Stimulated activated CD4-positive, alpha-beta T cell treated with anti-CD3 and anti-CD28 coated beads, Interleukin-12 subunit alpha, Interleukin-12 subunit beta, amount 100 ng/mL, for 24 hours (primary cell): ENCODE measurements at places on chromosomes 5 and 9.

GRCh38 chr9:110126986-110127864 is 80.7 kb downstream of the C9orf152 start:
- no peak for DNase-seq

DNA sequence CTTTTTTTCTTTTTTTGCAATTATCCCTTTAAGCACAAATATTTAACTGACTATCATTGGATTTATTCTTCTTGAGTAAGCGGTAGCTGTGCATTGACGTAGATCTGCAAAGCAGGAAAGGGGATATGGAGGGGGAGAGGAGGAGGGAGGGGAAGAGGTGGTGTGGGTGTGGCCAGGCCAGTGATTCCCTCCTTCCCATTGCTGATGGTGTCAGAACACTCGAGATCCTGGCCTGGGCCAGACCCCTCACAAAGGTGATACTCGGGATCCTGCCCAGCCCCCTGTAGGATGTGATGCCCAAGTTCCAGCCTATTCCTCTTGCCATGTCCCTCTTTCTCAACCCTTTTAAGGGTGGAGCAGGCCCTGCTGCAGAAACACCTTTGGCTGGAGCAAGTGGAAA is 9.9 kb downstream of the SLC36A3 start:
- no peak for DNase-seq

DNA sequence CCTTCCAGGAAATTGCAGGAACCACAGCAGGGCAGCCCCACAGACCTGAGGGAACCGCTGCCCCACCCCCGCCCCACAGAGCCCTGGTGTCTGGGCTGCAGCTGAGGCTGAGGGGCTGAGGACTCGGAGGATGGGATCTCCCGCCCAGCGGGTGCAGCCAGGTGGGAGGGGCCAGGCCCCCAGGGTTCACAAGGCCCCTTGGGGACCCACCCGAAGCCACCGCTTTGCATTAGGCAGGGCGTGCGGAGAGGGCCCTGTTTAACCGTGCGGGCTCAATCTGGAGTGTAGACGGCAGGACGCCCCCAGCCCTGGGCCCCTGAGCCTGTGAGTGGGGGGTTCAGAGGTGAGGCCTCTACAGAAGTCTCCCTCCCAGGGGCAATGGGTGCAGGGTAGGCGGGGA is 10.8 kb downstream of the NOTCH1 start:
- DNase-seq = no peak

DNA sequence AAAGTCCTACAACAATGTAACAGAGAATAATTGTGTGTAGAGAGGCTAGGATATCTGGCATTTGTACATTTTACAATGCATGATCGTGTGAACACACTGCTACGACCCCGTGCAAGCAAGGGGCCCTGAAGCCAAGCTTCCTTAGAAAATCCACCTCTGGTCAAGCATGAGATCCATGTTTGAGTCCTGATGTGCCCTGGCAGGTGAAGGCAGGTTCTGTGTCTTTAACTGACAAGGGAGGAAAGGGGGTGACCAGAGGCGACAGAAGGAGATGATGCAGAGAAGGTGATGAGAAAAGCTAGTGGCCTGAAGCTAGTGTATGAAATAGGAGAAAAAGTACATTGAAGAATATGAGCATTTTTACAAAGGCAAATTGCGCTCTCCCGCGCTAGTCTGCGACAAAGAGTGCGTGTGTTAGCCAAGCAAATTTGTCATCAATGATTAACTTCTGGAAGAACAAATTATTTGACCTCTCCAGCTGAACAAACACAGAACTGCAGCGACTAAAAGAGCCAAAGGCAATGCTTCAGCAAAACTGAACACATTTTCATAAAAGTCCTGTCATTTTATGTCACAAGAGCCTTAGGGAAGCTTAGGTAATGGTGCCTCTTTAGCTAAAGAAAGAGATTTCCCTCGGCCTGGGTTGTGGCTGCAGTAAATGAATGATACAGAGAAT is 101.7 kb upstream of the DAPK1 start:
- DNase-seq = no peak

DNA sequence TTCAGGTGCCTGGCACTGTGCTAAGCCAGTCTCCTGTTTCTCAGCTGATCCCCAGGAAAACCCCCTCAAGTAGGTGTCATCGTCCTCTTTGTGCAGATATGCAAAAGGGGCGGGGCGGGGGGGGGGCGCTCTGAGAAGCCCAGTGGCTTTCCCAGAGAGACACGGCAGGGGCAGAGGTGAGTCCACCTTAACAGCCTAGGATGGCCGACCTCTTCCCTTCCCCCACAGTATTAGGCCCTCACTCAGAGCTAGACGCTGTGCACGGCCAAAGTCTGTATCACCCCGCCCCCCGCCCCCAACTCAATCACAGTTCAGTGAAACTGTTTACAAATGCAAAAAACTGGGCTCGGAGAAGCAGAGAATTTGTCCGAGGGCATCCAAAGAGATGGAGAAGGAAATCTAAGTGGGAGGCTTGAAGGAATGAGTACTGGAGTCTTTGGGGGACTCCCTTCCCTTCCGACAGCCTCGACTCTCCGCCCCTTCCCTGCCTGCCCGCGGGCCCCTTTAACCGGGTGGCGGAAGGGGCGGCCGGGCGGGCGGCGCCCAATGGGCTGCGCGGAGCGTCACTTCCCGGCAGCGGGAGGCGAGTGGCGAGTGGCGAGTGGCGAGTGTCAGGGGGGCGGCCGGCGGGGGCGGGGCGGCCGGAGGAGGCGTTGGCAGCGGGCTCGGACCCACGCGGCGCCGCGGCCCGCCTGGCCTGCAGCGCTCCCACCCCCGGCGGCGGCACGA is at the start of gene ERGIC1:
Gene ERGIC1, plus strand, starts transcription at position 566 of the 729 bp plus-strand sequence. Its CDS starts 163 bp downstream, at position 729.
- peak; percentile 59 for DNase-seq

DNA sequence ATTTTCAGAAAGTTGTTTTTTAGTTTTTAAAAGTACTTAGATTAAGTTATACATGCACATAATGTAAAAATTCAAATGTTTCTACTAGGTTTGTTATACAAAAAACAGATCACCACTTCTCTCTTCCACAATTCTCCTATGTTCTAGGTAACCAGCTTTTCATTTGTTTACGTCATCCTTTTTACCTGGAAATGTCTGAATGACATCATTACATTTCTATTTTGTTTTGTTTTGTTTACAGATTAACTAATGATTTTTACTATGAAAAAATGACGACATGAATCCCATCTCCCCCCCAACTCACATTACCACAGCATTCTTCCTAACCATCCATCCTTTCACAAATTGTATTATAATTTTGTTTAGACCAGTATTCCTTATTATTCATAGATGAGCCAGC is 1709.2 kb downstream of the EFNA5 start:
- DNase-seq = no peak

DNA sequence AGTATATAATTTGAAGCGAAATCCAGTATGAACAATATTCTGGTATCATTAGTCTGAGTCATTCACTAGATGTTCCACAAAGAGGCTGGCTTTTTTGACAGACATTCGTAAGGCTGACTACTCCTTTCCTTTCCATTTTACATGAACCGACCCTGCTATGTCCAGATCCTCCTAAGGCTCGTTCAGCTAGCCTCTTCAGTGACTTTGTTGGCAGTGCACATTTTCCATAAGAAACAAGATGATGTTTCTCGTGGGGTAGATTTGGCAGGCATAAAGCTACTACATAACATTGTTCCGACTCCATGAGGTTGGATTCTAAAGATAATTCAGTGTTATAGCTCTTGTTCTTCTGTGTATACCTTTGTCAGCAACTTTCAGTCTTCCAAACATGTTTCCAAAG is 49.0 kb downstream of the ZNF462 start:
- DNase-seq = no peak

DNA sequence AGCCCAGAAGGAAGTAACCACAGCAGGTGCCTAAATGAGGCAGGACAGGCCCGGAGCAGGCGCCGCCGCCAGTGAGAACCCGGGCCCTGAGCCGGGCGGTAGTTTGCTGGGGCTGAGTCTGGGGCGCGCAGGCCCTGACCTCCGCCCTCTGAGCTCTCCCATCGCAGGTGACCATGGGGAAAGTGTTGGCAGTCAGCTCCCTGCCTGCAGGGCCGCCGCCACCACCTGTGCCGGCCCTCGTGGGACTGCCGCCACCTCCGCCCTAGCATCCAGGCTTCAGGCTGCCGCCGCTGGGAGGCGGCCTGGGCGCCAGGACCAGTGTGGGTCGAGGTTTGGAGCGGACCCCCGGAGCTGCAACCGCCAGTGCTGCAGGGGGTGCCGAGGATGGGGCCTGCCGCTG is 61.1 kb downstream of the TARS1 start:
- DNase-seq = no peak

- no peak for DNase-seq
These were observed 6.0 kb downstream of the NR3C1 start for GRCh38 chr5:143397302-143398052.

GRCh38 chr5:17832949-17833745 is 198.9 kb downstream of the TAF11L14 start:
- no peak for DNase-seq

GRCh38 chr9:78280982-78281668 is 15.8 kb upstream of the PSAT1 start:
- no peak for DNase-seq

DNA sequence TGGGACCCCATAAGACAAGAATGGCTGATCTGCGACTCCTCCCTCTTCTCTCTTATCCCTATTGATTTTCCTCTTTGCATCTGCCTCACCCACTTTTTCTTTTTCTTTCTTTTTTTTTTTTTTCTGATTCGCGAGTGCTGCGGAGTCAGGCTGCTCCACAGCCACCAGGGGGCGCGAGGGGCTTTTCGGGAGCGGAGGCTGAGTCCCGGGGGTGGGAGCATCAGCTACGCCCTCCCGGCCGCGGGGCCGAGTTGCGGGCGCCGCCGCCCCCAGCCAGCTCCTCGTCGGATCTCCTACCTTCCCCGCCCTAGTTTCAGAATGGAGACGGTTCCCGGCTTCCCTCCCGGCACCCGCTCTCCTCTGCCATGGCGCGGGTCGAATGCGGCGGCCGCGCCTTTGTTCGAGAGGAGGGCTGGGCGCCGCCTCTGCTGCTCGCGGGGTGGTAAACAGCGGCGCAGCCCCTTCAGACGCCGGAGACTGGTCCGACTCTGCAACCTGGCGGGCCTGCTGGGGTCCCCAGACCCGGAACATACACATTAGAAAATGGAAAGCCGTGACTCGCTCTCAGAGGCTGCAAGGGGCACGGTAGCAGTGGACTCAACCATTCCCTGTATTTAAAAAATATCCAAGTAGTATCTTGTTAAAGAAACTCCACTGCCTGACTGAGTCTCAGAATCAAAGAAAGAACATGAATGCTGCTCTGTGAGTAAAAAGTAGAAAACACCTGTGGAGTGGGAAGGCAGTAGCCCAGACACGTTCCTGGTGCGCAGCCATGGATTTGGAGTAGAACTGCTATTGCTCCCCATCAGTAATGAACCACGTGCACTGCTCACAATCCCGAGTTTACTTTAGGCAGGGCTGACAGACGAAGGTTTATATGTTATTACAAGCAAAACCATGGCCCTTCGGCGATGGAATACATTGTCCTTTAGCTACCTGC is 55.7 kb downstream of the DPYSL3 start:
- DNase-seq = peak; percentile 18

GRCh38 chr5:128228008-128228407 is 144.4 kb downstream of the SLC12A2 start:
- no peak for DNase-seq

GRCh38 chr5:180658774-180659564 is 9.6 kb upstream of the FLT4 start:
- DNase-seq = no peak

- no peak for DNase-seq
These were observed 14.0 kb upstream of the GPR151 start for GRCh38 chr5:146529984-146530383.

DNA sequence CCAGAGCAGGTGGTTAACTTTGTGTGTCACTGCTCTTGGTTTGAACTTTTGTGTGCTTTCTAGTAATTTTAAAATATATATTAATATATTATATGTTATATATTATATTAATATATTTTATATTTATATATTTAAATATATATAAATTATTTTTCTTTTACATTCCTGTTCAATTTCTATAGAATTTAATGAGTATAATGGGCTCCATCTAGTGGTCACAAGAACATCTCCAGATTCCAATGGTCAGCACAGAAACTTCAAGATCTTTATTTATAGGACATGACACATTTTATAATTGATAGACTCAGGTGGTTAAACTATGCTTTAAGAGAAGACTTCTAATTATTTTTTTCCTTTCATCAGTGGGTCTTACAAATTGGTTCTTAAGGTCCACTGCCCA is 39.1 kb downstream of the COL23A1 start:
- DNase-seq = no peak

DNA sequence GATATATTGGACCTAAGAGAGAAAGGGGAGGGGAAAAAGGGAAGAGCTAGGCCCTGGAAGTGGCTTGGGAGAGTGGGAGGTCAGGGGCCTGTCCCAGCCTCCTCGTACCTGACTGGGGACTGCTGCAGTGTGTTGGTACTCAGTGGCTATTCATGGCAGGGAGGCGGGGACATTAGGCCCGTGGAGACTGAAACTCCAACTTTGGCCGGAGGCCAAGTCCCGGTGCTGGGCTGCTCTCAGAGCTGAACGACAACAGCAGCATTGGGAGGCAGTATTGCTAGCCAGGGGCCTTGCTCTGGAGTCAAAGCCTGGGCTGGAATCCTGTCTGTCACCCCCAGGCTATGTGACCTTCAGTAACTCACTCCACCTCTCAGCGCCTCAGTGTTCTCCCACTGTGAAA is 37.8 kb downstream of the NEURL1B start:
- no peak for DNase-seq

DNA sequence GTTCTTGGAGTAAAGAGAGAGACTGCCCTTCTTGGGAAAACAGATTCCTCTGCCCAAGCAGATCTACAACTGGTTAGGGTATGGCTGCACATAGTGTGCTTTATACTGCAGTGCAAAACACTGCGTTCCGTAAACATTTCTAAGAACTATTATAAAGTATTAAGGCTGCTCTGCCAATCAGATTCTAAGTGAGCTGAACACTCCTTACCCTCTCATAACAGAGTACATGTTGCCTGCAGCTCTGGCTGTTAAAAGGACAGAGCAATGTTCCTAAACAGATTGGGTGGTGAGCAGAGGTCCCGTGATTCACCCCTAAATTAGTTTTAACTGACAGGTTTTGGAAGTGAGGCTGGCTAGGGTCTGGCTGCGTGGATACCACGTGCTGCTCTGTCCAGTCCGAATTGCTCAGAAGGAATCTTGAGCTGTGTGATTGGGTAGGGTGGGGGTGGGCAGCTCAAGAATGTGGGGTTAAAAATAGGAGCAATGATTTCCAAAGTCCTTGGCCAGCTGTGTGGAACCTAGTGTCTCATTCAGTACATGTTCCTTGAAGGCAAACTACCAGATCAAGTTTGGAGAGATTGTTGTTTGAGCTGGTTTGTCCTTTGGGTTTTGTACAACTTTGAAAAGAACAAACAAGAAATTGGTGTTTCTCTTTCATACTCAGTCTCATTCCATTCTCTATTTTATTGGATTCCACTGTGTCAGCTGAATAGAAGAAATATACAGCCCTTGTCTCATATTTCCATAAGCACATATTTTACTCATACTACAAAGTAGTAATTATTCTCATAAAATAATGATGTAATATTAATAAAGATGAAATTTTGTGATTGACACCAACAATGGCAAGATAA is 497.6 kb upstream of the CD180 start:
- no peak for DNase-seq

GRCh38 chr5:76165711-76166374 is 82.7 kb downstream of the SV2C start:
- DNase-seq = no peak
